Effector memory CD4-positive, alpha-beta T cell (primary cell): ENCODE measurements at places on chromosomes 7 and 10.

DNA sequence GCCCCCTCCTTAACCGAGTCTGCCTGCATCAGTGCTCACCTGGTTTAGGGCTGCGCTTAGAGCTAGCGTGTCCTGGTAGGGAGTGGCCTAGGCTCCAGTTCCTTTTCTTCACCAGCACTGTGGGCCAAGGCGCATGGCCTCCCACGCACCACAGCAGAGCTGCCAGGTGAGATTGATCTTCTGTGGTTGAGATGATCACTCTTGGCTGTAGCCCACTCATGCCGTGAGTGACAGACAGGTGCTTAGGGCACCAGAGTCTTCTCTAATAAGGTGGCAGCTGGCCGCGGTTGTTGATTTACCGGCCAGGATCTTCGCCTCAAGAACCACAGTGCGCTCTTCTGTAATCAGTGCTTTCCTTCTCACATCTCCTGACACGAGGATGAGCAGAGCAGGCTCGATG, 157.2 kb upstream of the INSYN2A start:
- DNase-seq, result no peak

DNA sequence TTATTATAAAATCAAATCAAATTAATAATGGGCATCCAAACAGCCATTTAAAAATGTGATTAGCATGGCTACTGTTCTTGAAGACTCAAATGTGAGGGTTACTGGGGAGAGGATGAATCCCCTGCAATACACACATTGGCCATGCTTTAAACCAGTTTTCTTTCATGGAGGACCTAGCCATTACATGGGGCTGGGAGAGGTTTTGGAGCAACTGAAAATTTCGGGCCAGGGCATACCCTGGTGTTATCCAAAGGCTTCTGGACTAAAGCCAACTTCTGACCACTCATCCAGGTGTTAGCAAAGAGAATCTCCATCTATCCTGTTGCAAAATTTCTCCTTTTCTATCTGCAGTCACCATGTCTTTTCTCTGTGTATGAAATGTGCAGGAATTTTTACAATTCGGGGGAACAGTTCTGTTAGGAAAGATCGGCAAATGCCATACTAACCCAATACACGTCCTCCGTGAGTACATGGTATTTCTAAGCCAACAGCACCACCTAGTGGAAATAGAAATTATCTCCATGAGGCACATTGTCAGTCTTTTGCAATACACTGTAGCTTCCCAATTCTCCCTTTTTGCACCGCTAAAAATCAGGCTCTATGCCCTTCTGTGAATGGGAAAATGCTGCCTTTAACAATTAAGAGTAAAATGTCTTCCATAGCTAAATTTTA, 47.0 kb upstream of the ZNF107 start:
- no peak for DNase-seq

- no peak for DNase-seq
Measured at GRCh38 chr10:28909875-28910274, 232.6 kb downstream of the BAMBI start.

DNA sequence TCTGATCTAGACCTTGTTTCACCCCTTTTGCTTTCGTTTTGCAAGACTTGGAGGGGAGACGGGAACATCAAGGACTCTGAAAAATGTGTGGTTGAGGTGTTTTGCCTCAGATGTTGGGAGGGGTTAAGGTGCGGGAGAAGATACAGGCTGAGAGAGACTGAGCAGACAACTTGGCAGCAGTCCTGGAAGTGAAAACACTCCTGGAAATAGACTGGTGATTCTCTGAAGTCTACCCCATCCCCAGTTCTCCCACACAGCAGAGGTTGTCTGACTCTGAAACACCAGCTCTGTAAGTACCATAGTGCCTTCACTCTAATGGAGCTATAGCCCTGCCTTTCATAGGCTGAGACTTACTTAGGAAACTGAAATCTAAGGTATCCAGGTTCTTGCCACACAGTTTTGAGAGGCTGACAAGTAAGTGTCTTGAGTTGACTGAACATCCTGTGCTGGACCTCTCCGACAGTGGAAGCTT, 152.5 kb downstream of the PPP1R9A start:
- DNase-seq, result no peak

DNA sequence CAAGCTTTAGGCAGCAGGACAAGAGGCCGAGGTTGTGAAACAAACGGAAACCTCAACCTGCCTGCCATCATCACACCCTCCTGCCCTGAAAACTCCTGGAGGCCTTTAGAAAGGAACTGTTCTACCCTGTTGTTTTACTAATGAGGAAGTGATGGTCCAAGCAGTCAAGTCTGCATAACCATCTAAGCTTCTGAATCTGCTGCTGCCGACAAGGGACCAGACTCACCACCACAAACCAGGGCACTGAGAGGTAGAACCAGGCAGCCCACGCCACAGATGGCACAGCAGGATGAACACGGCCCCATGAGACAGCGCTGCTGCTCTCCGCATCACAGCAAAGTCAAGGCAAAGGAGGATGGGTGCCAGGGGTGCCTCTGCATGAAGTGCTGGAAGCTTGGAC, 209.4 kb downstream of the CELF2 start:
- no peak for DNase-seq

DNA sequence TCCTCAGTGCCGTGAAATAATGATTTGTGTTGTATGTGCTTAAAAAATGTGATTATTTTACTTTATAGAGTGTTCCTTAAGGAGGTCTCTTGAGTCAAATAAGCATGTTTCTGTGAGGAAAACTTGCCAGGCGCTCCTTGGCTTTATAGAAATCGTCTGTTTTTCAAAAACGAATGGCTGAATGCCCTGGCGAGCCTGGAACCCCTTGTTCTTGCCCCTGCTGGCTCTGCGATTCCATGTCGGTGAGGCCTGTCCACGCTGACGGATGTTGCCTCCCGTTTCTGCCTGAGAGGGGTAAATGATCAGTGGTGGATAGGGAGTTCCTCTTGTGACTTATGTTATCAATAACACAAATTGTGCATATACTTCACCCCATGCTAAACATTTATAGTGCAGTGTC, 75.5 kb downstream of the MGMT start:
- no peak for DNase-seq

DNA sequence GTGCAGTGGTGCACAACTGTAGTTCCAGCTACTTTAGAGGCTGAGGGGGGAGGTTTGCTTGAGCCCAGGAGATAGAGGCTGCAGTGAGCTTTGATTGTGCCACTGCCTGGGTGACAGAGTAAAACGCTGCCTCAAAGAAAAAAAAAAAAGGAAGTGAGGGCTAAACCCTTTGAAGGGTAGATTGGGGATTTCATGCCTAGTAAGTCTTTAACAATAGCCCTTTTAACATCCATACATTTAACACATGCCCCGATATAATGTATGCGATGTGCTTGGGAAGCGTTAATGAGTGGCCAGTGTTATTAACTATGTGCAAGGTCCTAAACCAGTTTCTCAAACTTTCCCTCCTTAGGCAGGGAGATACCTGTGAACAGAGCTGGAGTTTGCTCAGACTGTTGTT, 229.2 kb upstream of the HPS1 start:
- no peak for DNase-seq

DNA sequence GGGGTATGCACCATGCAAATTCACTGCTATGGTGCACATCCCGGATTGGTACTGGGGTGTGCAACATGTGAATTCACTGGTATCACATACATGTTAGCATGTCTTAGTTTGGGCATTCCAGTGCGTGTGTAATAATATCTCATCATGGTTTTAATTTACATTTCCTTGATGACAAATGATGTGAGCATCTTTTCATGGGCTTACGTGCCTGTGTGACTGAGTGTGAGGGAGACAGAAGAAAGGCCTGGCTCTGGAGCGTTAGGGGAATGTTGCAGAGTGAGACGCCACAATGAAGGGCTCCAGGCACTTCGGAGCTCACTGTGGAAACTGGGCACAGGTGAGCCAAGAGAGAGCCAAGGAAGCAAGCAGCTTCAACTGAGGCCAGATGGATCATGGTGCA, 162.6 kb downstream of the UBE2H start:
- no peak for DNase-seq

DNA sequence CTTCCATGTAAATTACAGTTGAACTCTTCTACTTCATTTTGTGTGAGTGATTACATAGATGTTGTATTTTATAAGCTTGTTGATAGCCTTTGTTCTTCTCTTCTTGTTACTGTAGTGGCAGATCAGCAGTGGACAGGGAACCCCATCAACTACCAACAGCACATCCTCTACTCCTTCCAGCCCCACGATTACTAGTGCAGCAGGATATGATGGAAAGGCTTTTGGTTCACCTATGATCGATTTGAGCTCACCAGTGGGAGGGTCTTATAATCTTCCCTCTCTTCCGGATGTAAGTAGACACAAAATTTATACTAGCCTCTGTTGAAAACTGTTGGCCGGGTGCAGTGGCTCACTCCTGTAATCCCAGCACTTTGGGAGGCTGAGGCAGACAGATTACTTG, 110.7 kb downstream of the TRIM24 start:
- no peak for DNase-seq

- no peak for DNase-seq
Measured at GRCh38 chr7:22317632-22318031, 39.3 kb downstream of the RAPGEF5 start.

DNA sequence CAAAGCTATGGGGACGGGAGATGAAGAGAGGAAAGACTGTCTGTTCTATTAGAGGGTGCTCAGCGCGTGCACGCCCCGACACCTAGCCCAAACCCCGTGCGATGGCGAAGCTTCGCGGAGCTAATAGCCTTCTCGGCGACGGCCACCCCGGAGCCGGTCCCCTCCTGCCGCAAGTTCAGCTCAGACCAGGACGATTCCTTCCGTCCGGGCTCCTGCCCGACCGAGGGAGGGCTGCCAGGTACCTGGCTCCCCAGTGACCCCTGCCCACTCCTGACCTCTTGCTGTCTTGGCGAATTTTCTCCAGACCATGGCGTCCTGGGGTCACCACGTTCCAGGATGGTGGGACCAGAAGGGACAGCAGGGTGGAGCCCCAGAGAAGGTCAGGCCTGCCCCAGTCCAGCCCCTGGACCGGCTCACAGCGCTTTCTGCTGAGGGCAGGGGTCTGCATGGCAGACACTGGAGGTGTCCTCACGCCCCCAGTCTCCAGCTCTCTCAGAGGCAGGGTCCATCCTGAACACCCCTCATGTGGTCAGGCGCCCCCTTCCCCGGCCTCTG, 36.7 kb downstream of the UNCX start:
- DNase-seq, result no peak

GRCh38 chr7:129775695-129776361, 164.3 kb downstream of the NRF1 start:
- DNase-seq, result no peak

- no peak for DNase-seq
Measured at GRCh38 chr7:80984619-80985018, 65.8 kb upstream of the SEMA3C start.

- no peak for DNase-seq
Measured at GRCh38 chr10:75978213-75978612, 546.8 kb downstream of the LRMDA start.

DNA sequence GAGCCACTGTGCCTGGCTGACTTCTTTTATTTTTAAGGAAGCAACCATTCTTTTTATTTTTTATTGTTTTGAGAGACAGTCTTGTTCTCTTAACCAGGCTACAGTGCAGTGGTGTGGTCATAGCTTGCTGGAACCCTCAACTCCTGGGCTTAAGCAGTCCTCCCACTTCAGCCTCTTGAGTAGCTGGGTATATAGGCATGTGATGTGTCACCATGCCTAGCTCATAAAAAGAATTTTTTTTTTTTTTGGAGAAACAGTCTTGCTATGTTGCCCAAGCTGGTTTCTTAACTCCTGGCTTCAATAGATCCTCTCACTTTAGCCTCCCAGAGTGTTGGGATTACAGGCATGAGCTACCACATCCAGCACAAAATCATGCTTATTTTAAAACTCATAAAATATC, 5.8 kb downstream of the MCU start:
- no peak for DNase-seq

GRCh38 chr10:111875725-111876124, 307.8 kb downstream of the GPAM start:
- no peak for DNase-seq

GRCh38 chr7:115937960-115938359, 92.6 kb downstream of the TFEC start:
- DNase-seq, result no peak

DNA sequence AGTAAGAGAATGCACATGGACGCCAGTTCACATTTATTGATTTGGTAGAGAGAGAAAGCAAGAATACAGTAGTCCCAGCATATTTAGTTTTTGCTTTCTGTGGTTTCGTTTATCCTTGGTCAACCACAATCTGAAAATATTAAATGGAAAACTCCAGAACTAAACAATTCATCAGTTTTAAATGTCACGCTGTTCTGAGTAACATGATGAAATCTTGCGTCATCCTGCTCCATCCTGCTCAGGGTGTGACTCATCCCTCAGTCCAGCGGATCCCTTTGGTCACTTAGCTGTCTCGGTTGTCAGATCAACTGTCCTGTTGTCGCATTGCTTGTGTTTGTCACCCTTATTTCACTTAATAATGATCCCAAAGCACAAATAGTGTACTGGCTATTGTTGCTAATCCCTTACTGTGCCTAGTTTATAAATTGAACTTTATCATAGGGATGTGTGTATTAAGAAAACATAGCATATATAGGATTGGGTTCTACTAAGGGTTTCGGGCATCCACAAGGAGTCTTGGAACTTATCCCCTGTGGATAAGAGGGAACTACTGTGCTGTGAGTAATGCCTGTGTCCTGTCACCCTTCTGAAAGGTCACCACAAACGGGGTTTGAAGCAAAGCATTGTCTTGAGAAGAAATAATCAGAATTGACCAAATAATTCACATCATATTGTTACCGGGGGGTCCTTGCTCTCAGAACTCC, 73.6 kb downstream of the OTUD1 start:
- DNase-seq, result no peak

- no peak for DNase-seq
Measured at GRCh38 chr7:31958226-31958625, 112.0 kb downstream of the PDE1C start.

DNA sequence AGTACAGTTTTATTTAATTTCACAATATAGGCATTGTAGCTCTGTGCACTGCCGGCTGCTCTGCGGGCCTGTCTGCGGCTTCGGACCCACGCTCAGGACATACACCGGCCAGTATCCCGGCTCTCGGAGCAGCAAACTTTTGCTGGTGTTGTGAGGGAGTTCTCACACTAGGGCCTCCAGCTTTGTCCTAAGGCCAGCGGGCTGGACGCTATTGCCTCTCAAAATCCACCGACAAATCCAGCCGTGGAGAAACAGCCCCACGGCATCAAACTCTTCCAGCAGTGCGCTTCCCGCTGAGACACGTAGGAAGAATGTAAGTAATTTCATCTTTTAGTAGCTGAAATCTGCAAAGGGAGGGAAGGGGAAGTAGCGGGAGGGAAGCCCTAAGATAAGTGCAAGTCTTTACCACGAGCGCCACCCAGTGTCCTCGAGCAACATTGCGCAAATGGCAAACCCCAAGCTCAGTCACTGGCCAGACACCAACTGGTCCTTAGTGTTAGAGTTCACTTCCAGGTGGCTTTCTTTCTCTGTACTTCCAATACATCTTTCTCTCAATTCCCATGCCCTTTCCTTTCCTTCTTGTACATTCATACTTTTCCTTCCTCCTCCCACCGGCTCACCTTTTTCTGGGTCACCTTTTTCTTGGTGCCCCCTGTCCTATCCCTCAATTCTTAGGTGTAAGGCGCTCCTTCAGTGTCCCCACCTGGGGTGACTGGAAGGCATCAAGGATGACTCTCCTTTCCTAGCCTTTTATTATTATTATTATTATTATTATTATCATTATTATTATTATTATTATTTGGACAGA, 3.0 kb upstream of the DLX5 start:
- DNase-seq, result peak; percentile 26
